ENCODE measurements at places on chromosomes 3 and 15.

- DNase-seq = no peak
Observed at GRCh38 chr15:87477737-87478686, 778.5 kb downstream of the NTRK3 start.

DNA sequence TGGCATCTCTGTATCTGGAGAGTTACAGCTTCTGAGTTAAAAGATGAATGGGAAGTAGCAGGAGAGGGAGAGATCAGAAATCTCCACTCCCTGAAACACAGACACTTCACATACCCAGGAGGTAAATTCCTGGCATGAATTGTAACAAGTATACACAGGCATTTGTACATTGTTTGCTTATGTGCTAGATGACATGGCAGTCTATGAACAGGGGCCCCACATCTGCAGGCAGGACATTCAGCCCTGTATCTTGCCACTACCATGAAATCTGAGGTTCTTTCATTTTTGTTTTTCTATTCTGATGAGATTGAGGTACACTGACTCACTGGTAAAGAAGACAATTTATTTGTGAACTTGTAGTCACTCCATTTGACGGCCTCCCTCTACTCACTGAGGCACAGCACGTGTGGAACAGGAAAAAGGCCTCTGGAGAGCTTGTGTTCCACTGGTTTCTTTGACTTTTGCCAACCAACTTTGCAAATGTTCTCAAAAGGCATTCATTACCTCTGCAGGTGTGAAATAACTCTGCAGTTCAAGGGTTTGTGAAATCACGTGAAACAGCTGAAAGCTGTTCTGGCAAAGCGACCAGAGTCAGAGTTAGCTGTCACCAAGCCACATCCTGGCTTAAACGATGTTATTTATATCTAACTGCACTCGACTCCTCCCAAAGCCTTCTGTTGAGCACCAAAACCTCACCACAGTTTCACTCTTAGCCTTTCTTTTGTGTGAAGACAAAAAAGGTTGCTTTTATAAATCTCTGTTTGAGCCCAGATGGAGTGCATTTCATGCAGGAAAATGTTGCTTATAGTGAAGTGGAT, 401.3 kb upstream of the CFAP20DC start:
- DNase-seq = peak; percentile 87

GRCh38 chr15:68817304-68818065, 3.2 kb downstream of the ANP32A start:
- peak; percentile 78 for DNase-seq

GRCh38 chr3:191568206-191568605, 107.2 kb downstream of the PYDC2 start:
- DNase-seq = no peak

GRCh38 chr3:51283421-51283820, 101.7 kb upstream of the MANF start:
- DNase-seq = no peak

- peak; percentile 78 for DNase-seq
Observed at GRCh38 chr3:169863458-169863899, 6.3 kb downstream of the LRRC31 start.

DNA sequence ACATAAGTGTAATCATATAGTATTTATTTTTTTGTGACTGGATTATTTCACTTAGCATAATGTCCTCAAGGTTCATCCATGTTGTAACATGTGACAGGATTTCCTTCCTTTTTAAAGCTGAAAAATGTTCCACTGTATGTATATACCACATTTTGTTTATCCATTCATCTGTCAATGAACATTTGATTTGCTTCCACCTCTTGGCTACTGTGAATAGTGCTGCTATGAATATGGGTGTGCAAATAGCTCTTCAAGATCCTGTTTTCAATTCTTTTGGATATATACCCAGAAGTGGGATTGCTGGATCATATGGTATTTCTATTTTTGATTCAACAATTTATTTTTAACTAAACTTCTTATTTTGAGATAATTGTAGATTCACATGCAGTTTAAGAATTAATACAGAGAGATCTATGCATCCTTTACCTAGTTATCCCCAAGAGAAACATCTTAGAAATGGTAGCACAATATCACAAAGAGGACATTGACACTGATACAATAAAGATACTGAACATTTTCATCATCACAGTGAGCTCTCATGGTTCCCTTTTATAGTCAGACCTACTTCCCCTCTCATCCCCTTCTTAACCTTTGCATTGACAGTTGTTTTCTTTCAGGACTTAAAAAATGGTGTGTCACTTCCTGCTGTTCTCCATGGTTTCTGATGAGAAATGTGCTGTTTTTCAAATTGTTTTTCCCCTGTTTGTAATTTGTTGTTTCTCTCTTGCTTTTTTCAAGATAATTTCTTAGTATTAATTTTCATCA, 90.1 kb downstream of the SATB1 start:
- DNase-seq = no peak

GRCh38 chr3:331881-332280, 135.3 kb downstream of the CHL1 start:
- no peak for DNase-seq

GRCh38 chr3:58048301-58048700, 40.1 kb downstream of the FLNB start:
- DNase-seq = no peak

- DNase-seq = no peak
Observed at GRCh38 chr15:34084086-34084485, 17.6 kb downstream of the EMC7 start.

- no peak for DNase-seq
Observed at GRCh38 chr3:36095238-36095637, 285.1 kb upstream of the STAC start.

DNA sequence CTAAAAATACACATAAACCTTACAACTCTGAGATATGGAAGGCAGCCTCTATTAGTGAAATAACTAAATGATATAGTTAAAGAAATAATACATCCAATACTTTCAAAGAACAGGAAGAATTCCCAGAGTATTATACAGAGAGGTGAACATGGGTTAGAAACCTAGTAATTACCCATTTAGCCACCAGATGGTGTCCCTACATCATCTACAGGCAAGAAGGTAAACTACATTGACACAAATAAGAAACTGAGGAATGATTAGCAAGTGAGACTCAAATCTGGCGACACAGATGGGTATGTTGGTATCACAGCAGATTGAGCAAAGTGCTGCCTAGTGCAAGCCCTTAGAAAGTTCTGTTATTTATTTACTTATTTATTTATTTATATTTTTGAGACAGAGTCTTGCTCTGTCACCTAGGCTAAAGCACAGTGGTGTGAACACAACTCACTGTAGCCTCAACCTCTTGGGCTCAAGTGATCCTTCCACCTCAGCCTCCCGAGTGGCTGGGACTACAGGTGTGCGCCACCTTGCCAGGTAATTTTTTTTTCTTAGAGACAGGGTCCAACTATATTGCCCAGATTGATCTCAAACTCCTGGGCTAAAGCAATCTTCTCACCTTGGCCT, 28.2 kb downstream of the NEK4 start:
- peak; percentile 26 for DNase-seq

DNA sequence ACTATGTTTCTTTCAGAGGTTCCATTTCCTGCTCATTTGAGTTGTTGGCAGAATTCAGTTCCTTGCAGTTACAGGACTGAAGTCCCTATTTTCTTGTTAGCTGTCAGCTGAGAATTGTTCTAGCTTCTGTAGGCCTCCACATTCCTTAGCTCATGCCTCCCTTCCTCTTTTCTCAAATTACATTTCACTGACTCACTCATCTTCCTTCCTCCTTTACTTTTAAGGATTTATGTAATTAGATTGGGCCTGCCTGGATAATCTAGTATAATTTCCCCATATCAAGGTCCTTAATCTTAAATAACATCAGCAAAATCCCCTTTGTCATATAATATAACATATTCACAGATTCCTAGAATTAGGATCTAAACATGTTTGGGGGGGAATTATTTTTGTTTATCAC, 40.6 kb upstream of the RBMS3 start:
- no peak for DNase-seq

GRCh38 chr3:159923956-159924355, 64.7 kb upstream of the IL12A start:
- no peak for DNase-seq

GRCh38 chr3:58131101-58131825, 79.5 kb downstream of the DNASE1L3 start:
- DNase-seq = no peak

DNA sequence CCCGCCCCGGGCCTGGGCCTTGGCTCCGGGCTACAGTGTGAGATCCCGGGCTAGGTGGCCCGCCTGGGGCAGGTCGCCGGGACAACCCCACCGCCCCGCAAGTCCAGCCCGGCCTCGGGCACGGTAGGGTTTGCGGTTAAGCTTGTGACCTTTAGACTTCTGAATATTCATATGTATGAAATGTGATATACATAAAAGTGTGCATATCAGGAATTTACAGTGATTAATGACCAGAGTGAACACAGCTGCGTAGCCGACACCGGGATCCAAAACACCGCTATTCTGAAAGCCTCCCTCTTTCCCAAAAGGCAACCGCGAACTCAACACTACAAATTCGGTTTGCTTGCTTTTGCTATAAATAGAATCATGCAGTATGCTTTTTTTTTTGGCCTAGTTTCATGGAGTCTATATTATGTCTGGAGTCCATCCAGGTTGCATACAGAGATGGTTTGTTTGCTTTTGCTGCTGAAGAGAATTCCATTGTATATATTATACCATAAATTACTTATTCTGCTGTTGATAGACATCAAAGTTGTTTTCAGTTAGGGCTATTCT, 636 bp upstream of the SNRPA1 start:
- no peak for DNase-seq

- DNase-seq = no peak
Observed at GRCh38 chr3:183796372-183796771, 29.0 kb downstream of the MAP6D1 start.

DNA sequence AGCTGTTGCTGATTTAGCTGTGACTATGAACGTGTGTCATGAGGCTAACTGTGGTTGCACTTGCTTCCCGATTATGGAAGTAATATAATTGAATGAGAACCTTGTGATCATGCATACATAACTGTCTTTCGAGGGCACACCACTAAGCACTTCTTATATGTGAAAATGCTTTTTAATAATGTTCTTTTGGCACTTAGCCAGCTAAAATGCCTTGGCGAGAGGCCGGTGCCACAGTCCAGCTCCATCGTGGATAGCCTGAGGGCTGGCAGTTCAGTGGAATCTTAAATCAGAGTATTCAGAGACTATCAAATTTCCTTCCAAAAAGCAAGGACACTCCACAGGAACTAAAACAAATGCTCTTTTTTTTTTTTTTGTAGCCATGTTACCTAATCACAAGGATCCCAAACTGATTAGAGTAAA, 161.6 kb upstream of the FRMD4B start:
- DNase-seq = no peak

DNA sequence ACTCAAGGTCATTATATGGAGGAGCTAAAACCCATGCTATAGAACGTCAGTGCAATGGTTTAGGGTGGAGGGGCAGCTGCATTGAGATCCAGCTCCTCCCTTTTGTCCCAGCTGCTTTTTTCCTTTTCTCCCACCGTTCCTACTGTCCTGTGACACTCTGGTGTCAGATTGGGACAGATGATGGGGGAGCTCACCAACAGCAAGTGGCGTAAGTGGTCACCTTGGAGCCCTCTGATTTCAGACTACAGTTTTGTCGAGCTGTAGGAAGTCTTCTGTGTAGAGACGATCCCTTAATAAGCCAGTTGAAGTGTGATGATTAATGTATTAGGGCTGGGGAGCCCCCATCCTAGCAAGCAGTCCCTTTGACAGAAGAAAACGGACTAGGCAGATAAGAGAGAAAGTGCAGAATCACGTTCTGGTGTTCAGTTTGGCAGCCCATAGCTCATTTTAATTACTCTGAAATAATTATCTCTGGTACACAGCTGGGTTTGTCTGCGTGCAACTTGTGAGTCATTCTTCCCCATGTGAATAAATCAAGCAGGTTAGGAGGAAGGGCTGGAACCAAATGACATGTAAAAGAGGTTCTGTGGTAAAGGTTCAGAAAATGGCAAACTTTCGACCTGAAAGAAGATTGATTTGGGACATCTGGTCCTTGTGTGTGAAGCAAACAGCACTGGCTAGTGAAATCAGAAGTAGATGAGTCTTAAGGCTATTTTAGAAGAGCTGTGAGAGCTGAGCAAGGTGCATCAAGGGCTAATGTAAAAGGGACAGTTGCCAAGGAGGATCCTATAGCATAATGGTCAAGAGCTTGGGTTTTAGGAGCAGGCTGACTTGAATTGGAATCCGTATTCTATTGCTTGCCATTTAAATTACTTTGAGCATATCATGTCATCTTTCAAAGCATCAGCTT, 241.4 kb downstream of the EDEM1 start:
- DNase-seq = no peak

- no peak for DNase-seq
Observed at GRCh38 chr3:10949197-10949596, 43.4 kb upstream of the SLC6A1 start.

GRCh38 chr15:39140060-39140604, 440.7 kb upstream of the THBS1 start:
- DNase-seq = no peak

- peak; percentile 64 for DNase-seq
Observed at GRCh38 chr3:151156618-151157216, 46.3 kb downstream of the GPR171 start.

- DNase-seq = no peak
Observed at GRCh38 chr3:157981819-157982218, 124.4 kb downstream of the SHOX2 start.

DNA sequence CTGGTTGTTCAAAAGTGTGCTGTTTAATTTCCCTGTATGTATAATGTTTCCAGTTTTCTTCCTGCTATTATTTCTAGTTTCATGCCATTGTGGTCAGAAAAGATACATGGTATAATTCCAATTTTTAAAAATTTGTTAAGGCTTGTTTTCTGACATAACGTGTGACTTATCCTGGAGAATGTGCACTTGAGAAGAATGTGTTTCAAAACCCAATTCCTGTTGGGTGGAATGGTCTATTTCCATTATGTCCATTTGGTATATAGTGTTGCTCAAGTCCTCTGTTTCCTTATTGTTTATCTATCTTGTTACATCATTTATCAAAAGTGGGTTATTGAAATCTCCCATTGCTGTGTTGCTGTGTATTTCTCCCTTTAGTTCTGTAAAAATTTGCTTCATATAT, 215.4 kb downstream of the GREM1 start:
- no peak for DNase-seq

DNA sequence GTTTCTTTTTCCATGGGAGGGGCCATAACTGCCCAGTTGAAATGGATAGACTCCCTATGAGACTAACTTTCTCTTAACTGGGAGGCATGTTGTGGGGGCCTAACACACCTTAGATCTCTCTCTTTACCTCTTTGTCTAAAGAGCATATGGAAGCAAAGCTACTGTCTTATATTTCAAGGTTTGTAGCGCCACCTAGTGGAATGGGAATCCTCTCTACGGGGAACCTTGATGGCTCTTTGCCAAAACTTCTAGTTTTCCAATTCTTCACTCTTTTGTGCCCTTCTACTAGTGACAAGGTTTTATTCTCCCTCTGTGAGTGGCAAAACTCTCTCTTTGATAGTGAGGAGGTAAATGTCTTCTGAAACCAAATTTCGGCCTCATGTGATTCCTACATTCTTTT, 1030.4 kb upstream of the CADM2 start:
- no peak for DNase-seq

GRCh38 chr3:8532251-8532871, 30.7 kb downstream of the LMCD1 start:
- no peak for DNase-seq

GRCh38 chr3:185498503-185499396, at the start of gene TMEM41A:
Gene TMEM41A, minus strand, starts transcription at chr3:185499035. Its CDS starts 74 bp downstream, at chr3:185498961.
- DNase-seq = peak; percentile 93

Measured in activated CD8-positive, alpha-beta T cell treated with anti-CD3 and anti-CD28 coated beads, Interleukin-2, amount 10 ng/mL, durations not matched to agents 7 days and 5 days (primary cell).